GM12864 (cell line): ENCODE measurements at places on chromosomes 3 and 15.

GRCh38 chr3:186788482-186789370 lies 5.3 kb downstream of the EIF4A2 start:
- no peak for DNase-seq

DNA sequence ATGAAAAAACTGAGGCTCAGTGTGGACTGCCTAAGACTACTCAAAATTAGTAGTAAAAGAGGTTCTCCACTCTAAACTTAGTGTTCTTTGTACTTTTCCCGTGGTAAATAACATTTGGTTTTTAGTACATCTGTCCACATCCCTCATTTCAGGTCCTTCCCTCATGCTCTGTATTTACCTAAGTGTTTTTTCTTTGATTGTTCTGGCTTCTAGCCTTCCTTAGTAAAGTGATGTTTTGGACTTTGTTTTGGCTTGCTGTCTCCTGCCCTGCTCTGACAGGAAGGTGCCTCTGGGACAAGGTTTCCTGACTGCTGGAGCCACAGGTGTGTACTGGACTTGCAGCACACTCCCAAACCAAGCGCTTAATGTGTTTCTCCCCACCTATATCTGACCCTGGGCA lies 29.9 kb upstream of the ALDH1A2 start:
- no peak for DNase-seq

GRCh38 chr3:79306934-79307570 lies 460.7 kb downstream of the ROBO1 start:
- no peak for DNase-seq

GRCh38 chr3:64575211-64575844 lies 112.5 kb downstream of the ADAMTS9 start:
- no peak for DNase-seq
